ENCODE measurements at places on chromosomes 2 and 18. TPM values are rescaled to one million over a fixed set of nuclear protein-coding genes. Genes with fewer than 3 reads are reported as not detected.

DNA sequence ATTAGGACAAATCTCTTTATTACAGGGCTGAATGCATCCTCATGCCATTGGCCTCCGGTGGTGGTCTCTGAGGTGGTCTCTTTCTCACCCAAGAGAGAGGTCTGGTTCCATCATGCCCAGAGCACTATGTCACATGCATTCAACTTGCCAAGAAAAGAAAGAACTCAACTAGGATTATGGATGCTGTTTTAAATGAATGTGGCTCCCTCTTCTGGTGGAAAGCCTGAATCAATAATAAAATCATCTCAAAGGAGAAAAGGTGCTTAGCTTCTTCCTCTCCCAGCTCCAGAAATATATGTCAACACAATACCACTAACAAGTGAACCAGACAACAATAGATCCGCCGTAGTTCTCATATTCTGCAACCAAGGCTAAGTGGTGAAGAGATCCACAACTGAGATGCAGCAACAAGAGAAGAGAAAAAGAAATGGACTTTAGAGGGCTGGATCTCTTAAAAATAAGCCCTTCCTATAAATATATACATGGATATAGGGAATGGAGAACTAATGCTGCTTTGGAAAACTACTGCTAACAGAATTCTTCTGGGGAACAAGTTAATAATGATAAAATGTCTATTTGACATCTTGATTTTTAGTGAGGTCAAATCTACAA is 396.8 kb downstream of the NCKAP5 start:
- DNase-seq: peak; percentile 3
- H3K27me3 ChIP-seq: no peaks in the 10 kb centered on the region
- no peaks in the 10 kb centered on the region for H3K36me3 ChIP-seq
- no peaks in the 10 kb centered on the region for H3K4me1 ChIP-seq
- H3K27ac ChIP-seq: no peak overlapping the region
- H3K4me3 ChIP-seq: no peak overlapping the region

- no peak overlapping the region for H3K27ac ChIP-seq
- H3K27me3 ChIP-seq: peaks cover 2% of the 10 kb centered on the region
- H3K4me1 ChIP-seq: peaks cover 19% of the 10 kb centered on the region
Measured at GRCh38 chr2:20432714-20433113, 14.2 kb upstream of the RHOB start.

GRCh38 chr2:160415991-160416390 is 77.6 kb downstream of the RBMS1 start:
- no peaks in the 10 kb centered on the region for H3K36me3 ChIP-seq
- no peak overlapping the region for H3K4me3 ChIP-seq
- peaks cover 4% of the 10 kb centered on the region for H3K27me3 ChIP-seq

DNA sequence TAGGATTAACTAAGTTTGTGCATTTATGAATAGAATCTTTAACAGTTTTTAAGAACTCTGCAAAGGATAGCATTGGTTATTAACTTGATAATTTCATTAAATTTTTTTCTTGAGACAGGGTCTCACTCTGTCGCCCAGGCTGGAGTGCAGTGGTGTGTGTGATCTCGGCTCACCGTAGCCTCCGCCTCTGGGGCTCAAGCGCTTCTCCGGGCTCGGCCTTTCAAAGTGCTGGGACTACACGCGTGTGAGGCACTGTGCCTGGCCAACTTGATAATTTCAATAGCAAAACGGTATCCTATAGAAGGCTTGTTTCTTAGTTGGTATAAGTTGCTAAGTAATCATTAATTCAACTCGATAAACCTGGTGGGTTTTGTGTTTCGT is 38.0 kb downstream of the ADNP2 start:
- no peak overlapping the region for H3K27ac ChIP-seq
- no peaks in the 10 kb centered on the region for H3K36me3 ChIP-seq
- H3K4me3 ChIP-seq: peak overlapping the region; percentile 72

- no peak overlapping the region for H3K27ac ChIP-seq
- DNase-seq: no peak
- no peaks in the 10 kb centered on the region for H3K36me3 ChIP-seq
- H3K4me3 ChIP-seq: no peak overlapping the region
Measured at GRCh38 chr18:24060644-24061043, 46.1 kb downstream of the TTC39C start.

DNA sequence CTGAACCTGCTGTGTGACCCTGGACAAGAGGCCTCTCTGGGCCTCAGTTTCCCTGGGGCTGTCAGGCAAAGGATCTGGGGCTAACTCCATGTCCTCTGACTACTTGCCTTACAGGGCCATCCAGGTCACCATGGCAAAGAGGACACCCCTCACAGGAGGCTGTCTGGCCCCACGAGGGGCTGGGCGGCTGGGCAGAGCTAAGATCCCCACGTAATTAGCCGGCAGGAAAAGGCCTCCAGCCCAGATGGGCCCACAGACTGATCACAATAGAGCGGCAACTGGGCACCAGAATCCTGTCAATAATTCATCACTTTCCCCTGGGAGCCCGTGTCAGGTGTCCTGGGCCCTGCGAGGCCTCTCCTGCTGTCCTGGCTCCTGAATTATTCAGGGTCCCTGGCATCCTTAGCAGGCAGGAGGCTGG is 44.8 kb upstream of the OTOF start:
- DNase-seq: no peak
- H3K27ac ChIP-seq: no peak overlapping the region
- no peaks in the 10 kb centered on the region for H3K4me1 ChIP-seq
- H3K36me3 ChIP-seq: no peaks in the 10 kb centered on the region
- no peak overlapping the region for H3K4me3 ChIP-seq

GRCh38 chr2:234368861-234369261 is 128.0 kb downstream of the ARL4C start:
- no peaks in the 10 kb centered on the region for H3K27me3 ChIP-seq
- no peaks in the 10 kb centered on the region for H3K4me1 ChIP-seq
- no peak overlapping the region for H3K4me3 ChIP-seq
- no peak overlapping the region for H3K27ac ChIP-seq
- no peaks in the 10 kb centered on the region for H3K36me3 ChIP-seq
- no peak for DNase-seq

DNA sequence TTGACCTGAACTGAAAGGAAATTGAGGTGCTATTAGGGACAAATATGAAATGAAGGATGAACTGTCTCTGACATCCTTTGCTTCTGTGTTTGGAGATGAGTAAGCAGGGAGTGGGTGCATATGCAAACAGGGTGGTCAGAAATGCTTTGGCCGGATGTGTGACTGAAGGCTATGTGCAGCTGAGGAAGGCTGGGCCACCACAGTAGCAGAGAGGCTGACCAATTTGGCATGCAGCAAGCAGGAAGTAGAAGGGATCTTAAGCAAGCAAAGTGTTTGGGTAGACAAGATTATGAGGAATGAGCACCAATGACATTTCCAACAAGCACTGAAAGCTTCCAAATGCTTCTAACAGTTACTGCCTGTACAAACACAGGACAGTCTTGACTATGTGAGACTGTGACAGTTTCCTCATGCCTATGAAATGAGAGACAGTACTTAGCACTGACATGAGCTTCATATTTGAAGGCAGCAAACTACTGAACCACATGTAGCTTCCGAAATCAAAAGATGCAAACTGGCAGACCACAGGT is 3.3 kb upstream of the ACTR3 start:
- H3K4me1 ChIP-seq: peaks cover 3% of the 10 kb centered on the region
- H3K4me3 ChIP-seq: peak overlapping the region; percentile 90
- H3K36me3 ChIP-seq: no peaks in the 10 kb centered on the region
- peak; percentile 98 for DNase-seq

DNA sequence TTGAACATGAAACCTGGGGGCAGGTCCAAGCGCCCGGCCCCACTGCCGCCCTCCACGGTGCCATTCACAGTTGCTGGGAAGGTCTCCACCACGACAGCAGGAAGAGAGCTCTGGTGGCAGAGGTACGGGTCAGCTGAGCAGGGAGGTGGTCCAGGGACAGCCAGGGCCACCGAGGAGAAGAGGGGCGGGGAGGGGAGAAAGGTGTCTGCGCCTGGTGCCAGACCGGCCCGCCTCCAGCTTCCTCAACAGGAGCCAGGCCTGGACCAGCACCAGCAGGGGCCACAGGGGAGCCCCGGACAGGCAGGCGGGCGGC is 56.2 kb downstream of the BIN1 start:
- no peak for DNase-seq
- no peak overlapping the region for H3K4me3 ChIP-seq
- H3K36me3 ChIP-seq: no peaks in the 10 kb centered on the region
- no peak overlapping the region for H3K27ac ChIP-seq
- H3K27me3 ChIP-seq: no peaks in the 10 kb centered on the region

DNA sequence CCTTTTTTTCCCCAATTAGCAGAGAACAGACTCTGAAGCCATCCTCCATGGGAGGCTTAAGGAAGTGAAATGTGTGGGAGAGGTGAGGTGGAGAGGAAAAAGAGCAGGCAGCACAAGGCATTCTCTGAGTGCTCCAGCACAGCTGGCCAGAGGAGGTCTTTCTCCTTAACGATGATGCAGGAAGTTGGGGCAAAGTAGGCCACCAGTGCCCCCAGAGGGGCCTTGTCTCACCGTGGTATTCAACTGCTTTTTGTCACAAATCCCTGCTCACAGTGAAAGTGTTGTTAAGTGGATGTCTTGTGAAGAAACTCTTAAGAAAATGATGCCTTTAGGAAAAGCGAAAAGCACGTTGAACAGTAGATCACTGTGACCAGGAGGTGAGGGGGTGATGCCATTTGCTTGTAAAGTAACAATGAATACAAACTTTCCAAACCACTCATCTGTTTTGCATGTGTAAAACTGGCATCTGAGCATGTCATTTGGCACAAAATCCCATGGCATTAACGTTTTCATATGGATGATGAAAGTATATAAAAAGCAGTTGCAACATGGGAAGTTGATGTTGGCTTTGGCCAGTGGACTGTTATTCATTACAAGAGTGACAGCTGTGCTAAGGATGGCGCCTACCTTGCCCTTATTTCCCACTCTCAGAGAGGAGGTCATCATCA is 49.2 kb upstream of the CDC42EP3 start:
- H3K27ac ChIP-seq: no peak overlapping the region
- H3K27me3 ChIP-seq: no peaks in the 10 kb centered on the region
- H3K4me3 ChIP-seq: no peak overlapping the region
- DNase-seq: no peak

DNA sequence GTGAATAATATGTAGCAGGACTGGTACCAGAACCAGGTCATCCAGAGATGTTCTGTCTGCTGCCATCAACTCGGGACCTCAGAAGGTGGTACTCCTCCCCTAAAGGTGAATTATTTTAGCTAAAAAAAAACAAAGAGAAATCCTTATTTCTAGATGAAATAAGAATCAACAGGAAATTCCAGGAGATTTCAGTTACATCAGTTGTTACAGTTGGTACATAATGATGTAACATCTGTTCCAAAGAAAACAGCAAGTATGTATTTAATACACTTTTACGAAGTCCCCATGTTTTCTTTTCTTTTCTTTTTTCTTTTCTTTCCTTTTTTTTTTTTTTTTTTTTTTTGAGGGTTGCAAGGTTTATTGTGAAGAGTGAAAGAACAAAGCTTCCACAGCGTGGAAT is 33.6 kb upstream of the CD28 start:
- H3K27ac ChIP-seq: no peak overlapping the region
- no peak overlapping the region for H3K4me3 ChIP-seq
- DNase-seq: no peak
- H3K36me3 ChIP-seq: no peaks in the 10 kb centered on the region
- H3K27me3 ChIP-seq: no peaks in the 10 kb centered on the region

- H3K4me1 ChIP-seq: no peaks in the 10 kb centered on the region
- H3K27ac ChIP-seq: no peak overlapping the region
- no peak for DNase-seq
- H3K36me3 ChIP-seq: no peaks in the 10 kb centered on the region
- peaks cover 12% of the 10 kb centered on the region for H3K27me3 ChIP-seq
Measured at GRCh38 chr18:22163416-22164161, 5.8 kb upstream of the GATA6 start.

DNA sequence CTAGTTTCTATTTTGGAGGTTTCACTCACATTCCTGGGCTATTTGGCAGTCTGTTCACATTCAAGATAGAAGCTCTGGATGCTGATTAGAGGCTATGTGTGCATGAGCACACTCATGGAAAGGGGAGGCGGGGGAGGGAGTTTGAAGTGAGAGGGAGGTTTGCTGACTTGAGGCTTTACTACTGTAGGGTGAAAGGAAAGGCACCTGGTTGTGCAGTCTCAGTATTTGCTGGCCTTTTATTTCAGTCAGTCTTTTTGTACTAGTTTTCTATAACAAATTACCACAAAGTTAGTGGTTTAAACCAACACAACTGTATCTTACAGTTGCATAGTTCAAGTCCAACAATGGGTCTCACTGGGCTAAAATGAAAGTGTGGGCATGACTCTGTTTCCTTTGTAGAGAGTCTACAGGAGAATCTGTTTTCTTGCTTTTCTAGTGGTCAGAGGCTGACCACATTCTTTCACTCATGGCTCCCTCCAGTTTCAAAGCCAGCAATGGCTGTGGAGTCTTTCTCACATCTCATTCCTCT is 47.7 kb upstream of the NR4A2 start:
- no peak overlapping the region for H3K27ac ChIP-seq
- H3K4me1 ChIP-seq: peaks cover 12% of the 10 kb centered on the region
- H3K27me3 ChIP-seq: no peaks in the 10 kb centered on the region
- H3K4me3 ChIP-seq: no peak overlapping the region
- H3K36me3 ChIP-seq: no peaks in the 10 kb centered on the region

GRCh38 chr2:127810619-127811396 is at the start of gene WDR33:
Gene WDR33 (minus strand): TSS chr2:127811171. CDS start chr2:127770981, 40,190 bp downstream.
- peak within 1 kb of the TSS; percentile 84 for H3K4me3 ChIP-seq
- peak within 1 kb of the TSS; percentile 96 for H3K27ac ChIP-seq
- no peaks in the 10 kb centered on the region for H3K27me3 ChIP-seq
- peak; percentile 87 for DNase-seq

- H3K4me3 ChIP-seq: no peak overlapping the region
- no peaks in the 10 kb centered on the region for H3K27me3 ChIP-seq
- H3K4me1 ChIP-seq: no peaks in the 10 kb centered on the region
- DNase-seq: no peak
Measured at GRCh38 chr2:22454826-22455485, 930.0 kb upstream of the KLHL29 start.

- no peak overlapping the region for H3K4me3 ChIP-seq
- no peak for DNase-seq
- no peaks in the 10 kb centered on the region for H3K27me3 ChIP-seq
Measured at GRCh38 chr18:48679236-48679635, 140.4 kb downstream of the CTIF start.

DNA sequence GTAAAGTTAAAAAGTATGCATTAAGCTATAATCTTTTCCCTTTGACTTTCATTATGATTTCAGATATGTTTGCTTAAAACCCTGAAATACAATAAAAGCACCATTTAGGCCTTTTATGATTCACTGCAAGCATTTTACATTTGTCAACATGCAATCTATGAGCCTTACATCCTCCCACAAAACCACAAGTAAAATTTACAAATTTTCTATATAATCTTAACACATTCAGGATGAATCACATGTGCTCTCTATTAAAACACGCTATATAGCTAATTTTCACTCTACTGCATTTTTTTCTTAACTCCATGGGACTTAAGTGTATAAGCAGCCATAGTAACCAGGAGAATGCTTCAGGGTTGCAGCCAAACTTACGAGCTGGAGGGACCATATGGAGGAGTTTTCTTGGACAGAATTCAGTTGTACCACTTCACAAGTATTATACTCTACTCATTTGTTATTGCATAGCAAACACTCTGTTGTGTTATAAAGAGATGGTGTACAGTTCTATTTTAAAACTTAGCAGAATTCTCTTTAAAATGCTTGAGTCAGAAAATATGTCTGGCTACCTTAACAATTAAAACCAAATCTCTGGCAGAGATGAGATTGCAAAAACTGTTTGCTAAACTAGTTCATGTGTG is 293.2 kb downstream of the ALK start:
- no peaks in the 10 kb centered on the region for H3K36me3 ChIP-seq
- no peaks in the 10 kb centered on the region for H3K4me1 ChIP-seq
- no peak for DNase-seq

GRCh38 chr18:63980027-63980426 is 10.1 kb downstream of the SERPINB8 start:
- H3K27me3 ChIP-seq: no peaks in the 10 kb centered on the region
- peaks cover 18% of the 10 kb centered on the region for H3K36me3 ChIP-seq
- H3K4me1 ChIP-seq: peaks cover 3% of the 10 kb centered on the region
- H3K27ac ChIP-seq: no peak overlapping the region

Gene SUCLG1
- 82.6 TPM for total RNA-seq

Gene AGFG1
- 108 TPM for total RNA-seq

Gene ANKRD12
- total RNA-seq: 34.4 TPM

Gene DSG4
- 0.16 TPM for total RNA-seq

Gene TRIM54
- not detected for total RNA-seq

Data from GM12878 (cell line).